Activated CD4-positive, alpha-beta memory T cell treated with anti-CD3 and anti-CD28 coated beads for 36 hours (primary cell): ENCODE measurements at places on chromosomes 6 and 20. TPM values are rescaled to one million over a fixed set of nuclear protein-coding genes. Genes with fewer than 3 reads are reported as not detected.

Gene CPNE5
- 1.8 TPM for total RNA-seq

Gene ZSCAN31
- total RNA-seq, result 0.77 TPM

Gene TAAR1
- not detected for total RNA-seq

Gene TCP11
- not detected for total RNA-seq

Gene MCHR2
- total RNA-seq, result not detected

Gene PTCHD4
- not detected for total RNA-seq

Gene BCAS1
- 0.07 TPM for total RNA-seq

Gene RCAN2
- total RNA-seq, result 5.4 TPM

Gene IRF4
- 705 TPM for total RNA-seq

Gene GSTA1
- total RNA-seq, result not detected

Gene COL9A1
- not detected for total RNA-seq

DNA sequence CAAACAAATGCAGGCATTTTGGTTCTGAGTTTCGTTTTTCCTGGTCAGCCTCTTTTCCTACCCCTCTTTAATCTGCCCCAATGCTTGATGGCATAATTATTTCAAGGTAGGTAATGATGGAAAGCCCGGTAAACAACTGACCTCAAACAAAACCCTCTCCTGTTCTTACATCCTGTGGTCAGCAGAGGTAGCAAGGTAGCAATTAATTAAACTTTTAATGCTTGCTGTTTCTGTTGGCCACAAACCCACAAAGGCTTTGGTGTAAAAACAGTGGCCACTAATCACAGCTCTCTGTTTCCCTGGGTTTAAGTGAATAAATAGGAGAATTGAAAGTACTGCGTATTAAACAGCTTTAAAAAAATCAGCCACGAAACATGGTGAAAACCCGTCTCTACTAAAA lies 261.5 kb upstream of the SOX4 start:
- H3K27ac ChIP-seq, result no peak overlapping the region
- no peaks in the 10 kb centered on the region for H3K36me3 ChIP-seq
- H3K4me1 ChIP-seq, result no peaks in the 10 kb centered on the region
- no peak overlapping the region for H3K4me3 ChIP-seq

GRCh38 chr20:47963022-47963421 lies 177.7 kb upstream of the SULF2 start:
- H3K36me3 ChIP-seq, result no peaks in the 10 kb centered on the region
- DNase-seq, result no peak
- H3K27ac ChIP-seq, result no peak overlapping the region
- no peaks in the 10 kb centered on the region for H3K27me3 ChIP-seq

DNA sequence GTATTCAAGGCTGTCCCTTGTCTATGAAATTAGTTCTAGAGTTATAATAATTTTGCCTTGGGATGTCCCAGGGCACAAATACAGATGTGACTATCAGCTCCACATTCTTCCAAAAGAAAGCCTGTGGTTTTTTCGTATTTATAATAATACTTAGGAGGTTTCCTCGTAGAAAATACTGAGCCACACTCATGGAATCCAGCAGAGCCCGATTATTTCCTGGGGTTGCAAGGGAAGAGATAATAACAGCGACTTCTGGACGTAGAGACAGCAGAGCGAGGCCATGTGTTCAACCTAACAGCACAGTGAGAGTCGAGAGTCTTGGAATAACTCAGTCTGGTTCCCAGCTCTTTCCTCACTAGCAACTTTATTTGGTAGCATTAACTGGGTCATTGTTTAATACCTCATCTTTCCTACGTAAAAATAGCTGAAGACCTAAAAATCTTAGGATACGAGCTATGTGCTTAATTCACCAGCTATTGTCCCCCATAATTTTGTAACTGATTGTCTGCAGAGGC lies 21.2 kb downstream of the CD83 start:
- no peaks in the 10 kb centered on the region for H3K27me3 ChIP-seq
- peaks cover 28% of the 10 kb centered on the region for H3K36me3 ChIP-seq
- H3K4me1 ChIP-seq, result no peaks in the 10 kb centered on the region
- no peak overlapping the region for H3K4me3 ChIP-seq
- H3K27ac ChIP-seq, result no peak overlapping the region

DNA sequence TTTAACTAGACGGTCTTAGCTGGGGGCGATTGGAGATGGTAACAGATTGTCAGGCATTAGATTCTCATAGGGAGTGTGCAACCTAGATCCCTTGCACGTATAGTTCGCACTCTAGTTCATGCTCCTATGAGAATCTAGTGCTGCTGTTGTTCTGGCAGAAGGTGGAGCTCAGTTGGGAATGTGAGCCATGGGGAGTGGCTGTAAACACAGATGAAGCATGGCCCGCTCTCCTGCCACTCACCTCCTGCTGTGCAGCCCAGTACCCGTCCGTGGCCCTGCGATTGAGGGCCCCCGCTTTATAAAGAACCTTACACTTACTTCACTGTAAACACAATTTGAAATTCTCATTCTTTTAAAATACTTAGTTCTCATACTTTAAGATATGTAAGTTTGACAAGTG lies 339.4 kb downstream of the CDH26 start:
- H3K27ac ChIP-seq, result no peak overlapping the region
- no peaks in the 10 kb centered on the region for H3K36me3 ChIP-seq
- no peak for DNase-seq
- no peaks in the 10 kb centered on the region for H3K27me3 ChIP-seq
- no peaks in the 10 kb centered on the region for H3K4me1 ChIP-seq

DNA sequence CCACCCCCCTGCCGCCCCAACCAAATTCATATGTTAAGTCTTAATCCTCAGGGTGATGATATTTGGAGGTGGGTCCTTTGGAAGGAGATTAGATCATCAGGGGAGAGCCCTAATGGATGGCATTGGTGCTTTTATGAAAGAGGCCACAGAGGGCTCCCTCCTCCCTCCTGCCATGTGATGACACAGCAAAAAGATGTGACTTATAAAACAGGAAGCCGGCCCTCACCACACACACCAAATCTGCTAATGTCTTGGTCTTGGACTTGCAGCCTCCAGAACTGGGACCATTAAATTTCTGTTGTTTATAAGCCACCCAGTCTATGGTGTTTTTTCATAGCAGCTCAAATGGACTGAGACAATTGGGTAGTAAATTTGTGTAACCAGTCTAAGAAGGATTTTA lies 176.3 kb downstream of the ADGRG6 start:
- DNase-seq, result no peak
- H3K27me3 ChIP-seq, result peaks cover 4% of the 10 kb centered on the region
- no peaks in the 10 kb centered on the region for H3K4me1 ChIP-seq
- no peaks in the 10 kb centered on the region for H3K36me3 ChIP-seq

DNA sequence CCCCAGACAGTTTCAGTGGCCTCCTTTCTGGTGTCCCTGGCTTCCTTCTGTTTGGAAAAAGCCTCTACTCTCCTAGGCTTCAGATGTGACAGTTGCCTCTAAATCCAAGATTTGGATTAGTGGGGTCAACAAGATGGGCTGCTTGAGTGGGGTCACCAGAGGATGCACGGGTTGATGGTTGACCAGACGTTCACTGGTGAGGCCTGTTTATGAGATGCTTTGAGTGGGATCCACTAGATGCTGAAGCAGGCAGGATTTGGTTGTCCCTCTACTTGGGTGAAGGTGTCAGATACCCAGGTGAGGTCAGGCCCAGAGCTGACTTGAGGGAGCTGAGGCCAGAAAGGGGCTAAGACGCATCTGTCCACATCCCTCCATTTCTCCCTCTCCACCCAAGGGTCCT lies 8.1 kb upstream of the DLGAP4 start:
- DNase-seq, result no peak
- no peaks in the 10 kb centered on the region for H3K4me1 ChIP-seq
- H3K27me3 ChIP-seq, result peaks cover 33% of the 10 kb centered on the region
- no peak overlapping the region for H3K4me3 ChIP-seq

GRCh38 chr6:144769142-144769541 lies 484.0 kb downstream of the UTRN start:
- no peak for DNase-seq
- H3K27me3 ChIP-seq, result no peaks in the 10 kb centered on the region
- peaks cover 4% of the 10 kb centered on the region for H3K36me3 ChIP-seq
- no peak overlapping the region for H3K27ac ChIP-seq
- H3K4me3 ChIP-seq, result no peak overlapping the region

- no peaks in the 10 kb centered on the region for H3K4me1 ChIP-seq
- no peak overlapping the region for H3K27ac ChIP-seq
- H3K36me3 ChIP-seq, result no peaks in the 10 kb centered on the region
- H3K4me3 ChIP-seq, result no peak overlapping the region
Measured at GRCh38 chr20:62212299-62212698, 7.8 kb downstream of the HRH3 start.

GRCh38 chr6:35831257-35832007 lies 26.3 kb downstream of the LHFPL5 start:
- H3K4me1 ChIP-seq, result no peaks in the 10 kb centered on the region
- H3K27ac ChIP-seq, result no peak overlapping the region
- peaks cover 20% of the 10 kb centered on the region for H3K36me3 ChIP-seq

DNA sequence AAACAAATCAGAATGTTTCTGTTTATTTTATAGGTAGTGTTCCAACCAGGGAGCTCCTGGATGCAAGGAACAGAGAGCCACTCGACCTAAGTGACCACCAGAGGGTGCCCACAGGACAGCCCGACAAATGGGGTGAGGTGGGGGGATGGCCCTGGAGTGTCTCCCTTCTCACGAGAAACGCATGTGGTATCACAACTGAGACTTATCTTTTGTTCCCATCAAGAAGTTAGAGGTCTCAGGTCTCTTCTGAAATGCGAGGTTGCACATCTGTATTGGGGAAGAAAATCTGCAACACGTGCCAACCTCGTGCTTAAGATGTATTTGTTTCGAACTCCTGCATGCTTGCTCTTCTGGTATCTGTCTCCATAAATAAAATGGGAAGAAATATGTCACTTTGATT lies 104.0 kb downstream of the ISM1 start:
- H3K27me3 ChIP-seq, result peaks cover 15% of the 10 kb centered on the region
- no peak overlapping the region for H3K4me3 ChIP-seq
- peaks cover 3% of the 10 kb centered on the region for H3K4me1 ChIP-seq
- H3K27ac ChIP-seq, result no peak overlapping the region

GRCh38 chr20:59802471-59803221 lies 130.8 kb downstream of the SYCP2 start:
- H3K4me1 ChIP-seq, result no peaks in the 10 kb centered on the region
- peaks cover 10% of the 10 kb centered on the region for H3K27me3 ChIP-seq
- no peak overlapping the region for H3K27ac ChIP-seq
- H3K4me3 ChIP-seq, result no peak overlapping the region
- H3K36me3 ChIP-seq, result no peaks in the 10 kb centered on the region

- no peak overlapping the region for H3K27ac ChIP-seq
- no peaks in the 10 kb centered on the region for H3K36me3 ChIP-seq
- no peak overlapping the region for H3K4me3 ChIP-seq
- H3K4me1 ChIP-seq, result no peaks in the 10 kb centered on the region
- no peak for DNase-seq
Measured at GRCh38 chr6:151876122-151876521, 68.6 kb downstream of the ESR1 start.

- no peak overlapping the region for H3K4me3 ChIP-seq
- no peaks in the 10 kb centered on the region for H3K4me1 ChIP-seq
- no peaks in the 10 kb centered on the region for H3K36me3 ChIP-seq
- H3K27ac ChIP-seq, result no peak overlapping the region
- H3K27me3 ChIP-seq, result no peaks in the 10 kb centered on the region
Measured at GRCh38 chr20:12159261-12159660, 241.6 kb downstream of the BTBD3 start.
